ENCODE measurements at places on chromosomes 12 and 14.

GRCh38 chr12:457676-458075 lies 2.1 kb upstream of the B4GALNT3 start:
- DNase-seq: no peak

DNA sequence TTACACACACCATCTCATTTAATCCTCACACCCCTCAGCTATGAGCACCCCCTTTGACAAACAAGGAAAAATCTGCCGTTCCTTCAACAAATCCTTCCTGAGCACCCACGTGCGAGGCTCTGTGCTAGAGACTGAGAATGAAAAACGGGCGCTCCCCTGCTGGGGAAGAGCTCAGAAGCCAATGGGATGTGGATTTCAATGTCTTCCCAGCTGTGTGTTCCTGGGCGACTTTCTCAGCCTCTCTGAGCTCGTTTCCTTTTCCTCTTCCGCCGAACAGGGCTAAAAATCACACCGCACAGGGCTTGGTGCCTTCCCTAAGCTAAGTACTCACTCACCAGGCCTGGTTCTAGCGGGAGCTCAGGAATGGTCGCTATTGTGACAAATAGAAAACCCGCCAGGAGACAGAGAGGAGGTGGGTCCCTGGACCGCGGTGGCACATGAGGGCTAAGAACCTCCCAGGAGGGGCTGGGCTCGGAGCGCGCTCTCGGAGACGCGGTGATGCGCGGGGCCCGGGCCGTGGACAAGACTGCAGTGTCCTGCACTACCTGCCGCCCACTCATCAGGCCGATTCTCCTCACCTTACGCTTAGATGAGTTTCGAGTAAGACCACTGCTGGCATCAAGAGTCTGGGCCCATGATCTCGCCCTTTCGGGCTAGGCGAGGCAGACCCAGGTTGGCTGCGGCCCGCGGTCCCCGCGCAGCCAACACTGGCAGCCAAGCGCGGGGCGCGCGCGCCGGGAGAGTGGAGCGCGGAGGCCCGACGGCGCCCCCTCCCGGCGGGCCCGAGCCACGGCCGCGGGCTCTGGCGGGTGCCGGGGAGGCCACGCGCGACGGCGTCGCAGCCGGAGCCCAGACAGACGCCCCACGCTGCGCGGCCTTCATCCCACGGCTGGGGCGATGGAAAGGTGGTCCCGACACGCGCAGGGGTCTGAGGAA lies 17.0 kb downstream of the ZDHHC22 start:
- peak; percentile 69 for DNase-seq

- no peak for DNase-seq
Observed at GRCh38 chr12:121209221-121209620, 708 bp upstream of the P2RX4 start.

- DNase-seq: no peak
Observed at GRCh38 chr12:59742841-59743240, 147.0 kb downstream of the SLC16A7 start.

DNA sequence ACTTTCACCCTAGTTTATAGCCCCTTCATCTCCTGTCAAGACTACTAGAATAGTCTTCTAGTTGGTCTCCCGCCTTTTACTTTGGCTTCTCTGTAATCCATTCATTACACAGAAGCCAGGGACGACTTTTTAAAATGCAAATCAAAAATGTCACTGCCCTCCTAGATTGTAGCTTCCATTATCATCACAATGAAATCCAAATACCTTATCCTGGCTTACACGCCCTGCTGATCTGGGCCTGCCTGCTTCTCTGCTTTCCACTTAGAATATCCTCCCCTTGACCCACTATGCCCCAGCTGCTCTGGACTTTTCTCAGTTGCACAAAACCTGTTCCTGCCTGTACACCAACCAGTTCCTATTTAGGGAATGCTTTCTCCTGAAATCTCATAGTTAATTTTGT lies 4.5 kb upstream of the EEA1 start:
- DNase-seq: no peak

- DNase-seq: no peak
Observed at GRCh38 chr14:103073367-103073875, 10.6 kb upstream of the LBHD2 start.

DNA sequence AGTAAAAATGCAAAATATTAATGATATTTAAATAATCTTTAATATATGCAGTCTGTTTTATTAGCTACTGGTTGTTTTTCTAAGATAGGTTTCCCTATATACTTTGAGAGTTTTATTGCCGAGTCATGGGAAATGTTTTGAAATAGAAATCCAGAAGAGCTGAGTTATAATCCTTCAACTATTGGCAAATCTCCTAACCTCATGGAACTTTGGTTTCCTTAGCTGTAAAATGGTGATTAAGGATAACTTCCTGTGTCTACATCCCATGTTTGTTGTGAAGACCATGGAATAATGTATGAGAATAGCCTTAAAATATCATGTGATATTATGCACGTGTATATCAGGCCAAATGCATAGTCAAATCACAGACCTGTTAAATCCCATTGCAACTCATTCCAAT lies 51.0 kb downstream of the UNC79 start:
- DNase-seq: no peak

- DNase-seq: no peak
Observed at GRCh38 chr12:65803251-65803650, 21.0 kb upstream of the HMGA2 start.

- no peak for DNase-seq
Observed at GRCh38 chr14:83300476-83301064, 1766.9 kb upstream of the SEL1L start.

DNA sequence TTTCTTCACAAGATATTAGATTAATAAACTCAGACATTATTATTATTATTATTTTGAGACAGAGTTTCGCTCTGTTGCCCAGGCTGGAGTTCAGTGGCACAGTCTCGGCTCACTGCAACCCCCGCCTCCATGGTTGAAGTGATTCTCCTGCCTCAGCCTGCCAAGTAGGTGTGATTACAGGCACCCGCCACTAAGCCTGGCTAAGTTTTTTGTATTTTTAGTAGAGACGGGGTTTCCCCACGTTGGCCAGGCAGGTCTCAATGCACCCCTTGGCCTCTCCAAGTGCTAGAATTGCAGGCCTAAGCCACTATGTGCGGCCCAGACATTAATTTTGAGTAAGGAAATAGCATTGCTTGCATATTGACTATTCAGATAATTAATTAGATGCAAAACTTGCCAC lies 554.9 kb upstream of the LRFN5 start:
- no peak for DNase-seq

DNA sequence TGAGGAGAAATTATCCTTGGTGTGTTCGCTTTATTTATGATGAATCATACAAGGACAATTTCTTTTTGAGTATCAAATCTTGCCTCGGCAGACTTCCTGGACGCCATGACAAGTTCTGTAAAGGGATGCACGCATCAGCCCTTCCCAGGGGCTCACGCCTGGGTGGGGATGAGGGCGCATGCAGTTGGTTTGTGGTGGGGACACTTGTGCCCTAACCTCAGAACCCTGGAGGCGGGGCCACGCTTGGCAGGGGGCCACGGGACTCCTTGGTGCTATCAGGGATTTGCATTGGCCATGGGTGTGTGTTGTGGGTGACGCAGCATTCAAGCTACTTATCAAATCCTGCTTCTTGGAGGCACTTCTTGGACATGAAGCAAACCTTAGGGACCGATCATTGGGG lies 143.8 kb upstream of the RTL1 start:
- DNase-seq: no peak

GRCh38 chr12:54439521-54440255 lies 20.6 kb upstream of the ITGA5 start:
- DNase-seq: no peak

GRCh38 chr14:104313674-104314073 lies 175.3 kb downstream of the KIF26A start:
- DNase-seq: no peak

DNA sequence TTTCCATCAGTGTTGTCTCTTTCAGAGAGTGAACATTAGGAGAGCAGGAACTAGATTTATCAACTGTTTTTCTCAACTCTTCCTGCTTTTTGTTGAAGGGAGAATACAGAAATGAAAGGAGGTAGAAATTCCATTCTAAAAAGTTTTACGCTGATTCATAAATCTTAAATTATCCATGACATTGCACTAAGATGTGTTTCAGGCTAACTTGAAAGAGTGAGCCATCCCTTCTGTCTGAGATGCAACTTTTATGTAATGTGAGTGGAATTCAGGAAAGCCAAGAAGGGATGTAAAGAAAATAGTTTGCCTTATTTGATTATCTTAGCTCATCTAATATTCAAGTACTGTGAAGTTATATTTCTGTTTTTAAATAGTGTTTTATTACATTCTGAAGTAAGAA lies 349.5 kb upstream of the RGS6 start:
- DNase-seq: no peak

DNA sequence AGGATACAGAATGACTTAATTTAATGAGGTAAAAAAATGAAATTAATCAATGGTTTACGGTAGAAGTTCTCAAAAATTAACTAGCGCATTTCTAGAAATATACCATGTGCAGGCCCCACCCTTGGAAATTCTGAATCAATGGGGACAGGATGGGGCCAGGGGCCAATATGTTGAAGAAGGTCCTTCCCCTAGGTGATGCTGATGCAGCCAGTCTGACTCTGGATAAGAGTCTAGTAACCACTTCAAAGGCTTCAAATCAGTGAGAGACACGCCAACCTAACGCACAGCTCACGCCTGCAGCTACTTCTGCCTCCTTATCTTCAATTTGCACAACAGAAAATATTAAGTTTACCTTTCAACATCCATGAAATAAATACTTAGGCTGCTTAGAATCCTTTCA lies 14.9 kb downstream of the GIT2 start:
- DNase-seq: no peak

GRCh38 chr14:32013083-32013482 lies 64.0 kb upstream of the ARHGAP5 start:
- no peak for DNase-seq

DNA sequence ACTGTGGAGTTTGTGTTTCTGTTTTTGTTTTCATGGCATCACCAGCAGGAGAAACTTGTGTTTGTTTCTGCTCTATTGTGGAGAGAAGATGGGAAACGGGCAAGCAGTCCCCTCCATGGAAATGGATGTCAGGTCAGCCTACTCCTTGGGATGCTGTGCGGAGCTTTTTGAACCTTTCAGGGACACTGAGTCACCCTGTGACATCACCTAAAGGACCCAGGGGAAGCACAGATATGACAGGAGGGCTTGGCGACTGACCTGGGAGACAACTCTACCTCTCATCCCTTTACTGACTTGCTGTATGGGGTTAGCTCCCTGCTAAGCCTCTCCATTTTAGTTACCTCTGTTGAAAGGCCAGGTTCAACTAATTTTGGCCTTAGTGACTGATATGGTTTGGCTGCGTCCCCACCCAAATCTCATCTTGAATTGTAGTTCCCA lies 706.9 kb upstream of the TMEM132C start:
- DNase-seq: no peak

DNA sequence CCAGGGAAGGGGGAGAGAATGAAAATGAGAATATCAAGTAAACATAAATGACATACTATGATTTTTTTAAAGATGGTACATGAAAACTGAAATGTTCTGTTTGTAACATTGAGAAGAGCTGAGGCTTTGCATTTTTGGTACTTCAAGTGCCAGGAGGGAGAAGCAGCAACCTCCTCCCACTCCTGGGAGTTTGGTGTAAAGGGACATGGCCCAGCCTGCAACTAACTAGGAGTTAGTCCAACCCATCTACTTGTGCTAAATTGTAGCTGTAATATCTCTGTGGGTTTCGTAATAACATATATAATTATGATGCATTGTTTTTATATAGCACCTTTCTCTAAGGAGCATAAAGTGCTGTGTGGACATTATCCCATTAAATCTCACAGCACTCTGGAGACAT lies 517.5 kb downstream of the NELL2 start:
- no peak for DNase-seq

GRCh38 chr14:89386212-89386886 lies 30.7 kb downstream of the FOXN3 start:
- no peak for DNase-seq

DNA sequence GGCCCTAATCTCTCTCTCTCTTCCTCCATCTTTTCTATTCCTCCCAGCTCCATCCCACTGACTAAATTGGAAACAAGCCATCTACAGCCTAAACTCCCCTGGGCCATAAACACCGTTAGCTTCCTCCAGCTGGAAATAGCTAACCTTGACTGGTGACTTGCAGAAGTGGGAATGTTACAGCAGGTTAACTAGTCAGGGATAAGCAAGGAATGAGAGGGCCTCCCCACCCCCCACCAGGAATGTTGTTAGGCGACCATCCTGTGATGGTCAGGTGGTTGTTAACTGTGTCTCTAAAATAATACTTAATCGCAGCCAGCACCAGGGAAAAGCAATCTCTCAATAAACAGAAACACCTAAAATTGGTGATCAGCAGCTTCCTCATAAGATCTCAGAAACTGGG lies 40.8 kb downstream of the MIS18BP1 start:
- DNase-seq: no peak

DNA sequence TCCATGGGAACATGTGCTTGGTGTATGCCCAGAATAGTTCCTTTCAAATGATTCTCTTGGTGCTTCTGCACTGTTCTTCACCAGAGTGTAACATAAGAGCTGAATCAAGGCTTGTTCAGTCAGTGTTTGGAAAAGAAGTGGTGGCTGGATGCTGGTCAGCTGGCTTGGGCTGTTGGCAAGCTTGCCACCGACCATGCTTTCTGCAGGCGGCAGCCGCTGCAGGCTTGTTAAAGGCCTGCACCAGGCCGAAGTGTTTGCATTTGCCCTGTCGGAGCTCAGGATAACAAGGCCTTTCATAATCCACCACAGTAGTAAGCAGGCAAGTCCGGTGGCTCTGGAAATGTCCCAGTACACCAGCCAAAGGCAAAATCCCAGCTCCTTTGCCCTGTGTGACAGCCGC lies 26.9 kb downstream of the DAAM1 start:
- no peak for DNase-seq

DNA sequence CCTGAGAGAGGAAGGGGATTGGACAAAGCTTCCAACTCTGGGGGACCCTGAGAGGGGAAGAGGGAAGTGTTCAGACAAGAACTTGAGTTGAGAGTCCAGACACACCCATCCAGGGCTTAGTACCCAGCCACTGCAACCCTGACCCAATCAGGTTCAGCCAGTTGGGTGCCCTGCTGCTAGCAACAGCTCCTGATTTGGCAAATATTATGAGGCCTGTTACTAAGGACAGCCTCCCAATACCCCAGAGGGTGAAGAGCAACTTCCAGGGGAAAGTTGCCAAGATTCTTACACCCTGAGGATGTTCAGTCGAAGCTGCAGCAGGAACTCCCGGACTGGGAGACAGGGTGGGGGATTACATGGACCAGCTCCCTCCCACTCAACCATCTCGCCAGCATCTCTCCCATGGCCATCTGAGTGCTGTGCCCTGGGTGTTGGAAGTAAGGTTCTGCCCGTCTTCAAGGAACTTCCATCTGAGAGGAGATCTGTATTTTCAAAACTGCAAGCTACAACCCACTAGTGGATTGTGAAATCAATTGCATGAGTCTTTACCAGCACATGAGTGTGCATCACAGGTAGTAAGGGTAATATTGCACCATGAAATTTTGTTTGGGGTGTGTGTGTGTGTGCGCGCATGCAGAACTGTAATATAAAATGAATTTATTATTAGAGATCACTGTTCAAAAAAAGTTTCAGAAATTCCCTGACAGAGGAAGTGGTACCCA lies 11.5 kb upstream of the KRT78 start:
- no peak for DNase-seq

DNA sequence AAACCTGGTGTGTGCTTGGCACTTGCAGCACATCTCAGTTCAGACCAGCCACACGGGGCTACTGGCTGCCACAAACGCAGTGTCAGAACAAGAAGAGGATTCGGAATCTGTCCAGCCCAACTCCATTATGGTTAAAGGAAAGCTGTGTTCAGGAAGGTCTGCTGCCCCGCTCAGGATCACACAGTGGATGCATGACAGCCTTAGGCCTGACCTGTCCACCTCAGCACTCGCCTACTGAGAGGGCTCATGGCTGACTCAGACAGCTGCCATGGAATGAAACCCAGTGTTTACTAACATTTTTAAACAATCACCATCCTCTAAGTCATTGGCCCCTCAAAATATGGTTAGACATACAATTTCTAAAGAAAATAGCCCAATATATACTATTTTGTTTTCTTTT lies 5.6 kb upstream of the NIN start:
- DNase-seq: no peak
